Activated gamma-delta T cell treated with anti-CD3 and anti-CD28 coated beads, Interleukin-2, amount 50 U/mL, for 16 hours (primary cell): ENCODE measurements at places on chromosomes 11 and 22.

- no peak for DNase-seq
Measured at GRCh38 chr11:35531246-35531645, 5.8 kb upstream of the PAMR1 start.

DNA sequence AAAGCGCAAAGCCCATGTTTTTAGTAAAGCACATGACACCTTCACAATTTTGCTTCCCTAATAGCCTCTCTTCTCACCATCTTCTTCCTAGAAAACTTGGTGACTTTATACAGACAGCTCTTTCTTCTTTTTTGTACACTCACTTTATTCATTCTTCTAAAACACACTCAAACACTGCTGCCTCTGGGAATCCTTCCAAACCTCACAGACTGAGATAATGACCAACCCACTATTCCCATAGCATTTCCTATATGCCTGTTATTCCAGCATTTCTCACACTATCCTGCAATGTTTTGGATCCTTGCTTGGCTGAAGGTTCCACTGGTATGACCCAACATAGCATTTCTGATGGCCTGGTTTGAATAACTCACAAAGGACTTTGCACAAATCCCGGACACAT lies 442.1 kb upstream of the CCDC90B start:
- no peak for DNase-seq

DNA sequence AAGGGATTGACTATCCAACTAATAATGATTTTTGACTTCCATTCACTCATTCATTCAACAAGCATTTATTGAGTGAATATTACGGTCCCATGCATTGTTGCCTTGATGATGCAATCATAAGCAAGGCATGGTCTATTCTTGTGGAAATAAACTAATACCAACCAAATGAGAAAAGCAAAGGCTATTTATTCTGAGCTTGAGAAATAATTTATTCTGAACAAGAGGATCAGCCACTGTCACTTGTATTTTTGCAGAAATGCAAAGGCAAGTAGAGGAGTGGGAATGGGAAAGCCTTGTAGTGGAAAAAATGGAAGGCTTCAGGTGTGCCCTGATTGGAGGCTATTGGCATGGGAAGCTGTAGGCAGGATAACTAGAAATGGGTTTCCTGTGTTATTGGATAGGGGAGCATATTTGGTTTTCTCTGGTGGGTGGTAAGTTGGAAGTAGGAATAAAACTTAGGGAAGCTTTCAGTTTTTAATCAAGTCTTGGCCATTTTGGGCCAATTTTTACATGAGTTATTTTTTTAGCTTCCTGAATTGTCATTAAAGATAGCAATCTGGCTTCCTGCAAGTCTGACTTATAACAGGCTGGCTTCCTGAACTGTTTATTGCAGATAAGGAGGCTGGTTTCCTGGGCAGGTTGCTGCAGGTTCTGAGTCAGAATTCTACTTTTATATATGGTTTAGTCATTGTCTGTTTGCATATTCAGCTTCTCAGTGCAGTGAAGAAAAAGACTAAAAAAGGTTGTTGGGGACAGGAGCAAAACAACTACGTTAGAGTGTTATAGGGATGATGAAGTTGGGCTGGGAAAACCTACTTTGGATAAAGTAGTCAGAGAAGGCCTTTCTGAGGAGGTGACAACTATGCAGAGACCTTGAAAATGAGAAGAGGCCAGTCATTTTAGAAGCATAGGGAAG lies 106.7 kb downstream of the APIP start:
- no peak for DNase-seq

DNA sequence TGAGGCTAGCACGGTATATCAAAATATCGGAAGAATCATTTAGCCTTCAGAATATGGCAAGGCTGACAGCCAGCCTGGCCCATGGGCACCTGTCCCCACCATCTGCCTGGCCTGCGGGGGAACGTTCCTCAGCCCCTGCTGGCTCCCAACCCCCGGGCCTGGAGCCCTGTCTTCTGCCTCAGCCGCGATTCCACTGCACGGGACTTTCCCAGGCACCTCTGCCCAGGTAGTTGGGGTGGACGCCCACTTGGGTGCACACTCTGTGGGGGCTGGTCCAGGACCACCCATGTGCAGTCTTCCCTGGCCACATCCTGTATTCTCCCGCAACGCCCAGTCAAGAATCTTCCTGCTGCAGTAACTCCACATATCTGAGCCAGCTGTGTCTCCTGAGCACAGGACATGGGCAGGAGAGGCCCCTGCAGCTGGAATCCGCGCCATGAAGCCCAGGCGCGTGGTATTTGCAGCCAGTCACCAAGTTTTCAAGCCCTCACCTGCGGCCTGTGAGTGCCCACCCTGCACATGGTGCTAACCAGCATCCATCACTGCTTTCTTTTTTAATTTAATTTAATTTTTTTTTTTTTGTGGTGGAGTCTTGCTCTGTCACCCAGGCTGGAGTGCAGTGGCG lies 77.9 kb downstream of the KCNQ1 start:
- no peak for DNase-seq

GRCh38 chr11:67371189-67371910 lies 2.0 kb downstream of the CLCF1 start:
- DNase-seq = no peak

DNA sequence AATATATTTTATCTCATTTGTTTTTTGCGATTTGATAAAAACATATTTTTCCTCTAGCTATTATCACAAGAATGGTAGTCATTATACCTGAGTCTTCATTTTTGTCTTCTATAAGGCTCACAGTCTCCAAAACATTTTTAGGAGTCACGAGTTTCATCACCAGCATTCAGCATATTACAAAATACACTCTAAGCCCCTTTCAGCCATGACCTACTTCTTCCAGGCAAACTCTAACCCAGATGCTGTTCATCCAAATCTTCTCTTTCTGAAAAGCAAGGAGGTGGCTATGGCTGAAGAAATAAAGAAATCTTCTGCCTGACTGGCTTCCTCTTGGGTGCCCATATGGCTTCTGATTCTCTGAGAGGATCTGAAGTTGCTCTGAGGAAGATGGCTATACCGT lies 35.7 kb upstream of the USP47 start:
- no peak for DNase-seq

GRCh38 chr11:124079631-124080326 lies 35.5 kb upstream of the VWA5A start:
- DNase-seq = no peak

DNA sequence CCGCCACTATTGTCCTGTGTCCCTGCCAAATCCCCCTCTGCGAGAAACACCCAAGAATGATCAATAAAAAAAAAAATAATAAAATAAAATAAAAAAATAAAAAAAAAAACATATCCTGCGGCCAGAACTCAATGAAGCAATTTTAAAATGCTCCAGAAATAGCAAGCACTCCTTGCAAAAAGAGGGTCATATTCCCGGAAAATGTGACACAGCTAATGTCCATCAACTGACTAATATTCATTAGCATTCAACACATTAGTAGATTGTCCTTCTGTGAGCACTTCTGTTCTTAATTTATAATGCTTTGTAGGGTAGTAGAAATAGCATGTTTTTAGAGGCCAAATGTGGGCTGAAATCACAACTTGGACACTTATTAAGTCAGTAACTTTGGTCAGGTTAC lies 252.3 kb upstream of the SESN3 start:
- DNase-seq = no peak

GRCh38 chr11:9047964-9048523 lies 43.4 kb downstream of the SCUBE2 start:
- DNase-seq = no peak

DNA sequence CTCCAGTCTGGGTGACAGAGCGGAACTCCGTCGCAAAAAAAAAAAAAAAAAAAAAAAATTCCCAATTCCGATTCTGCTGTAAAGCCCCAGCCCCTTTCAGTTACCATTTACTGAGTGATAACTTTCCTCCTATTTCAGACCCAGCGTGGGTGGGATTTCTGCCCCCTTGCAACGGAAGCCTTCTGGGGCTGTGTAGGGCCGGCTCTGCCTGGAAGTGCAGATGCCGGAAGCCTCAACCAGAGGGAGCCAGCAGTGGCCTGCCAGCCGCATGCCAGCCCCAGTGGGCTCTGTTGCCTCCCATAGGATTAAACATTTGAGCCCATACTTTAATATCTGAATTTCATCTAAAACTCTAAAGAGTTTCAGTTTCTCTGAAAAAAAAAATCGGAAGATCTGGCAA lies 60.0 kb upstream of the NUP50 start:
- no peak for DNase-seq

DNA sequence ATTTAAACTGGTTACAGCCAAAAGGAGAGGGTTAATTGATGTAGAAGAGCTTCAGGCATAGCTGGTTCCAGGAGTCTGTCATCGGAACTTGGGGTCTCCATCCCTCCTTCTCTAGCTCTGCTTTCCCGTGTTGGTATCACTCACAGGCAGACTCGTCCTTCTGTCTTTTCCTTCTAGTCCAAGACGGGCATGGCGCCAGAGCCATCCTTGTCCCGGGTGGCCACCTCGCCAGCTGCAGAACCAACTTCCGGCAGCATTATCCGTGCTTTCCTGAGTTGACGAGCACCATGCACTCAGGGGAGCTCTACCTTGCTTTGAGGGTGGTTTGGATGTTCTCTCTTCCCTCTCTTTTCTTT lies 14.7 kb downstream of the LINC01488 start:
- no peak for DNase-seq

DNA sequence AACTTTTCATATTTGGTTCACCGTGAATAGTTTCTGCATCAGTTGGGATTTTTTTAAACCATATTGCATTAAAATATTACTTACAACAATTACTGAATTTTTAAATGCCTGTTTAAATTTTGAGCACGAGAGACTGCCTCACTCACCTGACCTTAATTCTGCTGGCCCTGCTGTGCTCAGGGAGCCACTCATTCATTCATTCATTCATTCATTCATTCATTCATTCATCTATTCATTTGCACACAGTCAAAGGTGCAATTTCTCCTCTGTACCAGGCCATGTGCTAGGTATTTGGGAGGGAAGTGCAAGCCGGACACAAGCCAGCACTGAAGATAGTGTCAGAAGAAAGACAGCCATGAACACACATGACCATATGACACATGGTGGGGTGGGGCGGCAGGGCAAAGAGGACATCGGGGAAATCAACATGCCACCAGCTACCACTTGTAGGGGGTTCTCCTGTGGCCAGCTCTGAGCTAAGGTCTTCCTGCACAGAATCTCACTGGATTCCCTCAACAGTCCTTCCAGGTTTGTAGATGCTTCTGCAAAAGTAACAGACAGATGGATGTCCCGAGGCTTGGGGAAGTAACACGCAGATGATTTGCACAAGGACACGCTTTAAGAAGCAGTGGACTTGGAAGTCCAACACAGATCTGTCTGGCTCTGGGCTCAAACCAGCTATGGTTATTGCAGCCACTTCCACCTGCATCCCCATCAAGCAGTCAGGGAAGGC lies 568 bp upstream of the CSF2RB start:
- DNase-seq = no peak

DNA sequence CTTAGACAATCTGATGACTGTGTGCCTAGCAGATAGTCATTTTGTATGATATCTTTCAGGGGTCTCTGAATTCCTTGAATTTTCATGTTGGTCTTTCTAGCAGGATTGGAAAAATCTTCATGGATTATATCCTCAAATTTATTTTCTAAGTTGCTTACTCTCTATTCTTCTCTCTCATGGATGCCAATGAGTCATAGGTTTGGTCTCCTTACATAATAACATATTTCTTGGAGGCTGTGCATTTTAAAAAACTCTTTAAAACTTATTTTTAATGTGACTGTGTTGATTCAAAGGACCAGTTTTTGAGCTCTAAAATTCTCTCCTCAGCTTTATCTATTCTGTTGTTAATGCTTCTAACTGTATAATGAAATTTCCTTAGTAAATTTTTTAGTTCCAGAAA lies 198.7 kb downstream of the AASDHPPT start:
- DNase-seq = no peak

DNA sequence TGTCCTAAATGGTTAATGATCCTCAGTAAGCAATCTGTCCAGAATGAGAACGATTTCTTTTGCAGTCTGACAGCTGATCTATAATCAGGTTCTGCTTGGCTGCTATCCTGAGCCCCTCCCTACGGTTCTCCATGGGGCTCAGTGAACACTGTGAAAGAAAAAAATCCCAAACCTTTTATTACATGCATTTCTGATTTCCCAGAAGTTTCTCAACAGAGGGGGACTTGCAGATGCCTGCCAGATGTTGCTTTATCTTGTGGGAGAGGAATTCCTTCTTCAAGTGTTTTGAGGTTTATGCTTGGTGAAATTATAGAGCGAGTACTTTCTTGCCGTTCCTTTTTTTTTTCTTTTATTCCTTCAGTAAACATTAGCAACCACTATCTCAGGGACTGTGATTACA lies 531.9 kb upstream of the ISX start:
- DNase-seq = no peak

- no peak for DNase-seq
Measured at GRCh38 chr11:74226907-74227306, 55.8 kb downstream of the PPME1 start.

DNA sequence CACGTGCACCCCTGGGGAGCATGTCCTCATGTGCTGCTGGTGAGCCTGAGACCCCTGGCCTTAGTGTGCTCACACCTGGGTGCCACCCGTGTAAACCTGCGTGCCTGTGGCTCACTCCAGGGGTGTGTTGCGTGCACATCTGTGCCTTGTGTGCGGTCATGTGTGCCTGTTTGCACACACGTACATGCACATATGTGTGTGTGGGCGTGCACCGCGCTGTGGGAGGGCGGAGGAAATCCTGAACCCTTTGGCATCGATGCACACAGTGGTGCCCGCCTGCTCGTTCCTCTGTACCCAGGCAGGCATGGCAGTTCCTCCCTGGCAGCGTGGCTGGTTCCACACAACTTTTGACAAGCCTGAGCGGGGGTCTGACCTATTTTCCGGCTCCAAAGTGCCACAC lies 1181.9 kb downstream of the BRD1 start:
- no peak for DNase-seq

DNA sequence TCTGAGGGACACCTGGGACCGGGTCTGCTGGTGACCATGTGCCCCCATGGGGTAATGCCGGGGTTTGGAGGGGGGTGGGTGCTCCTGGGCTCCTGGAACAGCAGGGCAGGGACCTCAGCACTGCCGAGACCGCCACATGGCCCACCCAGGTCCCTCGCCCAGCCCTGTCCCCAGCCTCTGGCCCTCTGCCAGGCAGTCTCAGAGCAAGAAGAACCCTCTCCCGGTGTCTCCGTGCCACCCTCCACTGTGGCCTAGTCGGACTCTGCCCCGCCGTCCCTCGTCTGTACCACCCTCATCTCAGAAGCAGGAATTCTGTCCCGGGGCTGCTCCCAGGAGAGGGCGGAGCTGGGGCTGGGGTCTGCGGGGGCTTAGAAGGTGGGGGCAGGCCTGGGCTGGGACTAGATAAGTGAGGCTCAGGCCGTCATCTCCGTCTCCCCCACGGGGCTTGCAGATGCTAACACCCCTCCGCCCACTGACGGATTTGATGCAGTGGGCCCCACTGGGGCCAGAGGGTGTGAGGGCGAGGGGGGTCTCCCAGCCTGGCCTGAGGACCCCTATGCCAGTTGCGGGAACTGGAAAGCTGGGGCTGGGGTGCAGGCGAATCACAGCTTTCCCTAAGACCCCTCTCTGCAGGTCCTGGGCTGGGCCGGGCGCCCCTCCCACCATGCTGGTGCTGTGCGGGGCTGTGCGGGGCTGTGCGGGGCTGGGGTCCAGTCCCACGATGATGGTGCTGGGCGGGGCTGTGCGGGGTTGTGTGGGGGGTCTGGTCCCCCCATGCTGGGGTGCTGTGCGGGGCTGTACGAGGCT lies 1.1 kb downstream of the MUC5AC start:
- DNase-seq = no peak

- DNase-seq = no peak
Measured at GRCh38 chr11:28730336-28730735, 622.1 kb downstream of the METTL15 start.
